ENCODE measurements at places on chromosomes 5 and 9.

DNA sequence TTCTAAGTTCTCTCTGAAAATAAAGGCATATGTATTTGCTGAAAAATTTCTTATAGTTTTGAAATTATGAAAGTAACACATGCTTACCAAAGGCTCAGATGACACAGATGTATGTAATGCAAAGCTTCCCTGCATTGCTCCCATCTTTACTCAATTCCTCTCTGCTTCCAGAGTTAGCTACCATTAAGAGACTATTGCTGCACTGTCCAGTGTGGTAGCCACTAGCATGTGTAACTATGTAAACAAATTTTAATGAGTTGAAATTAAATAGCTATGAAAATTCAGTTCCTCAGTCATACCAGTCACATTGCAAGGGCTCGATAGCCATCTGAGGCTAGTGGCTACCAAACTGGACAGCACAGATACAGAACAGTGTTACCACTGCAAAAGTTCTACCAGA is 17.9 kb downstream of the FRMD3 start:
- no peak for DNase-seq

DNA sequence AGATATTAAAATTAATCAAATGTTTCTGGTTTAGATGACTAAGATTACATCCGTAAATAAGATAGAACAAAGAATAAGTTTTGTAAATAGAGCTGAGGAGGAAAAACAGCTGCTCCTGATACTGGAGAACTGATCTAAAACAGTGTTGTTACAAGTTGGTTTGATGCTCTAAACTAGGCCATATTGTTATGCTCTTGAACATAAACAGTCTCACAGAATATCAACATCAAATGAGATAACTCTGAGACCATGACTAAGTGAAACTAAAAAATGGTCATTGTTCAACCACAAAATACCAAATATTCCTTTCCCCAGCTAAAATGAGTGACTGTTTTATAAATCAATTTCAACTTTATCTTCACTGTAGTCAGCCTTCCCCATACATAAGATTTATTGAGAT is 16.5 kb upstream of the SRFBP1 start:
- no peak for DNase-seq

GRCh38 chr9:111040494-111040893 is 2.2 kb upstream of the LPAR1 start:
- no peak for DNase-seq

DNA sequence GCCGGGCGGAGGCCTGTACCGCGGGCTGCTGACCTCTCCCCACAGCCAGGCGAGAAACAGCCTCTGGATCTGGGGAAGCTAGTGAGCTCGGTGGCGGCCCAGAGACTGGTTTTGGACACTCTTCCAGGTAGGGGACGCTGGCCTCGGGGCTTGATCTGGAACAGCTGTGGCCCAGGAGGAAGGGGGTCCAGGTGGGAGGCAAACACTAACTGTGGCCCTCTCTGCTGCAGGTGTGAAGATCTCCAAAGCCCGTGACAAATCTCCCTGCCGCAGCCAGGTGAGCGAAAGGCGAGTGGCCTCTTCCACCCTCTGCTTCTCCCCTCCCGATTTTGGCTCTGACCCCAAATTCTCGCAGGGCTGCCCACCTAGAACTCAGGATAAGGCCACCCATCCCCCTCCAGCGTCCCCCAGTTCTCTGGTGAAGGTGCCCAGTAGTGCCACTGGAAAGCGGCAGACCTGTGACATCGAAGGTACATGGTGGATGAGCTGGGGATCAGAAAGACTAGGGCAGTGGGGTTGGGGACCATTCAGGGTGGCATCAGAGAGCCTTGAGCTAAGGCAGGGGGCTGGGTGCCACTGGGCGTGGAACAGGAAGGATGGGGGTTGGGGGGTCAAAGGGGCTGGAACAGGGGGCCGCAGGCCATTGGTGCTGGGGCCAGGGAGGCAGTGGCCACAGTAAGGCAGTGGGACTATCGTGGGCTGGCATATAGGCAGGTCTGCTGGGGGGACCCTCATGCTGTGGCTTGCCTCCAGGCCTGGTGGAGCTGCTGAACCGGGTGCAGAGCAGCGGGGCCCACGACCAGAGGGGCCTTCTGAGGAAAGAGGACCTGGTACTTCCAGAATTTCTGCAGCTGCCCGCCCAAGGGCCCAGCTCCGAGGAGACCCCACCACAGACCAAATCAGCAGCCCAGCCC is 12.9 kb upstream of the SLC34A1 start:
- DNase-seq, result no peak

DNA sequence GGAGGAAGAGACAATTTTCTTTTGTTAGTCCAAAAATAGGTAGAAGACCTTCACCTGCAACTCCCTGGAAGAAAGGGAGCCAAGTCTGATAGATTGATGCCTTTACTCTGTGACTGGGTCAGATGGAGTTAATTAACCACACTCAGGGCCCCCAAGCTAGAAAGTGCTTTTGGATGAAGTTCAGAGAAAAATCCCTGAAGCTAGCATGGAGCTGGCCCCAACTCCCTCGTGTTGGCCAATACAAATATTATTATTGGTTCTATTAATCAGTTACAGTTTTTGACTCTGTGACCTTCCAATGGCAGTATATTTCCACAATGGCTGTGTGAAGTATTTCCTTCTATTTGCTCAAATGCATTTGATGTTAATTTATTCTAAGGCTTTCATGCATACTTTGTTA is 1753.5 kb downstream of the EFNA5 start:
- no peak for DNase-seq

GRCh38 chr9:130682421-130683121 is 11.0 kb upstream of the EXOSC2 start:
- DNase-seq, result peak; percentile 86

DNA sequence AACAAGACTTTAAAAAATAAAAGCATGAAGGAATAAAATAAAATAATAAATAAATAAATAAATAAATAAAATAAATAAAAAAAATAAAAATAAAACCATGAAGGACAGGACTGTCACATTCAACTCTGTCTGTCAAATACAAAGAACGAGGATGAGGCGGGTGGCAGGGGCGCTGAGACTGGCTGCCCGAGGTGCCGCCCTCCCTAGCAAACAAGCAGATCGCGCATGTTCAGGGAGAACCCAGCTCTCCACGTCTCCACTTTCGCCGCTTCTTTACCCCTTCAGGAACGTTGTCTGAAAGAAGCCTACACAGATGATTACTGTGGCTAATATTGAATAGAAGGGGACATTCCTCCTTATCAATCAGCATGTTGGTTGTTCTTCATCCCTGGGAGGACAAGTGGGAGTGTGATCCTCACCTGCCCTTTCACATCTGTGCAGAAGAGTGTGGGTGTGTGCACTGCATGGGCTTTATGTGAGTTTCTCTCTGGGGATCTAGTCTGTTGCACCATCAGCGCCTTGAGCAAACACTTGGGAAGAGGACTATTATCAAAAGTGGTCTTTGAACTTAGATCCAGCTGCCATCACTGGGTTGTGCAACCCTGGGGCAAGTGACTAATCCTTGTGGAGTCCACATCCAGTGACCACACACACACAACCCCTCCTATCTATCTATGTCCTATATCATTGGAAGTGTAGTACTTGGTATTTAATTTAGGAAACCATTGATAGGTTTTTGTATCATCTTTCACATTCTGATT is 399.2 kb downstream of the IRX2 start:
- DNase-seq, result no peak

DNA sequence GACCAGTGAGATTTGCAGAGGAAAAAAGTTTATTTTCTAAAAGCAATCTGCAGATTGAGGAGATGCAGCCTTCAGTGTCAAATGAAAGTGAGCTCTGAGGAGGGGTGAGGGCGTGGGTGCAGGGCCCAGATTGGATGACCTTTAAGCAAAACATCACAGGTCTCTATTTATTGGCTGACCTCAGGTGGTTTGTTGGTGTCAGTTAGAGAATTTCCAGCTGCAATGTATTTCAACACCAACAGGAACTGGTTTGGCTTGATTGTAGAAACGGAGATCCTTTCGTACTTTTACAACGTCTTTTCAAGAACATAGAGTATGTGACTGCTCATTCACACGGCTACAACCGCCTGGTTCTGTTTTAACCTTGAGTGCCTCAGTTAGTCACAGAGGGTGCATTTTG is 1069.1 kb downstream of the EFNA5 start:
- DNase-seq, result no peak

- DNase-seq, result no peak
Observed at GRCh38 chr5:172860520-172861443, 26.7 kb downstream of the ERGIC1 start.

- no peak for DNase-seq
Observed at GRCh38 chr9:117746263-117746662, 42.1 kb downstream of the TLR4 start.

DNA sequence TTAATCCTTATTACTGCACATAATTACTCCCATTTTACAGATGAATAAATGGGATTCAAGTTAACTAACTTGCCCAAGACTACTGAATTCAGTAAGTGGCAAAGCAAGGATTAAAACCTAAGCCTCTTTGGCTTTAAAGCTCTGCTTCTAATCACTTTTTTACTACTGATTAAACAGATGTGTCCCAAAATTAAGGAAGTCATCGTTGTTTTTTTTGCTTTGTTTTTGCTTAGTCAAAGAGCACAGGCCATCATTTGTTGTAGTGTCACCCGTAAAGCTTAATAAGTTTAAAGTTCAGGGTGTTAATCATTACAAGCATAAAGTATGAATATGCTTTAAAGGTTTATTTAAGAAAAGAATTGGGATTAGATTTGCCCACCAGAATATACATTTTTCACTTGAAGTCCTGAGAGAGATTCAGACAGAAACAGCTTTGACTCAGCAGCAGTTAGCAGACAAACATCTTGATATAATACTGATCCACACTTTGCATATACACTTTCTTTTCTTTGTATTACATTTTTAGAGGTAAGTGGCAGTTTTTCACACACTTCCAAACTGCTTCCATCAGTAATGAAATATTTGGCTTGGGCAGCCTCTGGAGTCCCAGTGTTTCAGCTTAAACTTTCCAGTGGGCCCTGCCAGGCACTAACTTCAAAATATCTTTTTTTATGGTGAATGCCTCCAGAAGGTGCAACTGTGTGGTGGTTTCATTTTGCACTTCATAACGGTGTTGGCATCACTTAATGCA is 52.7 kb downstream of the PIK3R1 start:
- DNase-seq, result no peak

DNA sequence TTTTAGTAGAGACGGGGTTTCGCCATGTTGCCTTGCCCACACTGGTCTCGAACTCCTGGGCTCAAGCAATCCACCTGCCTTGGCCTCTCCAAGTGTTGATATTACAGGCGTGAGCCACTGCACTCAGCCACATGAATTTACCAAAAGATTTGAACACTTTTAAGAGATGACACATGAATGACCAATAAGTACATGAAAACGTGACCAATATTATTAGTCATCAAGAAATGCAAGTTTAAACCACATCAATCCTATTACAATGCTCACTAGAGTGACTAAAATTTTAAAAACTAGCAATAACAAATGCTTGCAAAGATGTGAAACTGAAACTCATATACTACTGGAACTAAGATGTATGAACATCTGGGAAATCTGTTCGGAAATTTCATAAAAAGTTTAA is 54.3 kb downstream of the NR6A1 start:
- DNase-seq, result no peak

DNA sequence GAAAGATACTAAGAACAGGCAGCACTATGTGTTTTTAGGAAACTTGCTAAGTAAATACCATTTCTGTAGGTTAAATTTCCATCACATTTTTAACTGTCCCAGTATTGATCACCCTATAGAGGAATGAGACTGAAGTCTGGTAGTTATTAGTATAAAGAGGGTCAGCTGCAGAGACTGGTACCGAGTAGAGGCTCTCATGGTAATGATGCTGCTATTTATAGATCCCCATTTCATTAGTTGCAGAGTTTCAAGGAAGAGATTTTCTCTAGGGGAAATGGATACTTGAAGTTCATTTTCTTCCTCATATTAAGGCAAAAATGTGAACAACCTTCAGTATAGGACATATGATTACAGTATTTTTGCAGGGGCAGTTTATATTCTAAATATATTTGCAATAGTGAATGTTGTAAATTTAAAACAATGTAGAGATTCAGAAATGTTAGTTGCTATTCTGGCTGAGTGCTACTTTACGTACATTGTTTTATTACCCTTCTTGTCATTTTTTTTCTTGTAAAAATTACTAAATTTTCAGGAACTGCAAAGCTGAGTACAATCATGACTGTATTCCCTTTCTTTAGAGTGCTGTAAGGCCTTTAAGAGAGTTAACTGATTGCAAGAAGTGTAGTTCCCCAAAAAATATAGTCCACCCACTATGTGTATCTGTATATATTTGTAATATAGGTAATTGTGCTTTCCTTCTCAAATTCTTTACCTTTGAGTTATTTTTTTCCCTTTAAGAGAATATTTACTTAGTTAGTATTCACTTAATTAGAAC is 14.7 kb downstream of the PBX3 start:
- DNase-seq, result no peak

- no peak for DNase-seq
Observed at GRCh38 chr5:95738072-95738471, 6.9 kb downstream of the RHOBTB3 start.

- no peak for DNase-seq
Observed at GRCh38 chr5:149559706-149560105, 8.5 kb upstream of the CSNK1A1 start.

- no peak for DNase-seq
Observed at GRCh38 chr9:107737987-107738743, 248.6 kb upstream of the KLF4 start.

DNA sequence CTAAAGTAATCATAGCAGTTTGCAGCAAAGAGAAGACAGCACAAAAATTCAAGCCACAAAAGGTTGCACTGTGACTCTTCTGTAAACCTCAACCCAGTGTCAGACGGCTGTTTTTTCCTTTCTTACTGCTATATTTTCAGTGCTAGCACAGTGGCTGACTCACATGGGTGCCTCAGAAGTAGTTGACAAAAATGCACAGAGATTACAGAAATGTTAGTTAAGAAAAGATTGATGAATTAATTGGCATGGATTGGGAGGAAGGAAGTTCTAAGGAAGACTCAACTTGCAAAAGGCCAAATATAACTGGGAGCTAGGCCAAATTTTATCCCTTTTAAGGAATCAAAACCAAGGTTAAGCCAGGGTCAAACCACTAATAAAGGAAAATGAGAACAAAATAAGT is 43.7 kb upstream of the ITGA1 start:
- no peak for DNase-seq

- DNase-seq, result no peak
Observed at GRCh38 chr9:132166599-132166998, 4.7 kb downstream of the NTNG2 start.

DNA sequence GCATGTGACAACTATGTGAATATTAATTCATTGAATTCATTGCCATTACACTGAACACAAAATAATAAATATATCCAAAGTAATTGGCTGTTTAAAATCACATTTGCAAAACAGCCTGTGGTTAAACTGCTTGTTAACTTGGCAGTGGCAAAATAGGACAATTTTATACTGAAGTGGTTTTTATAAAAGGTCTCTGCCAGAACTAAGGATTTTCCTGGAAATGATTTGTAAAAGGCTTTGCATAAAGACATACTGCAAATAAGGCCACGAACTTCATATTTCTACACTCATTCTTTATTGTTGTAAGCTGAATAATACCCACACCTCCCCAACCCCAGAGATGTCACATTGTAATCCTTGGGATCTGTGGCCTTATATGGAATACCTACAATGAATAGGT is 370.3 kb upstream of the RGMB start:
- no peak for DNase-seq

All from ACHN (cell line).